Ovary (tissue), 10 donors: ENCODE measurements at places on chromosomes 5 and 9. TPM values are rescaled to one million over a fixed set of nuclear protein-coding genes. Genes with fewer than 3 reads are reported as not detected.

- peaks cover 5% of the 10 kb centered on the region for H3K4me1 ChIP-seq
- H3K4me3 ChIP-seq, result no peak overlapping the region
- no peaks in the 10 kb centered on the region for H3K27me3 ChIP-seq
- no peaks in the 10 kb centered on the region for H3K36me3 ChIP-seq
- DNase-seq, result peak; percentile 81
- no peak overlapping the region for H3K27ac ChIP-seq
Measured at GRCh38 chr9:116549061-116549664, 137.9 kb upstream of the TRIM32 start.

MLLT3 gene
- 10.5 TPM for polyA plus RNA-seq

SLC1A1 gene
- polyA plus RNA-seq, result 3.1 TPM

DNA sequence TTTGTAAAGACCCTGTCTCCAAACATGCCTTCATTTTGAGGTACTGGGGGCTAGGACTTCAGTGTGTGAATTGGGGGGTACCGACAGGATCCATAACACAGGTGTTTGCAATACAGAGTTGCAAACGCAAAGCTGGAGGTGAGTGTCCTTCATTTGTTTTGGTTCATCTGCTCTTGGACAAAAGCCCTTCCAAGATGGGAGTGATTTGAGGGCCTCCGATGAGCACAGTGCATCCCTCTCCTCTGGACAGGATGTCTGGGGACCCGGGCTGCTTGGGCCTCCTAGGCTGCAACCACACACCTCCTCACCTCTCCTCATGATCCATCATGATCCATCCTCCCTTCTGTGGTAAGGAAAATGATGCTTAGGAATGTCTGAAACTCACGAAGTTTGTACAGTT is 23.8 kb downstream of the FGD3 start:
- no peaks in the 10 kb centered on the region for H3K27me3 ChIP-seq
- H3K36me3 ChIP-seq, result no peaks in the 10 kb centered on the region
- no peaks in the 10 kb centered on the region for H3K4me1 ChIP-seq
- H3K27ac ChIP-seq, result no peak overlapping the region

RLN2 gene
- not detected for polyA plus RNA-seq

FAM78A gene
- 9.4 TPM for polyA plus RNA-seq

RORB gene
- 0.60 TPM for polyA plus RNA-seq

BRD9 gene
- polyA plus RNA-seq, result 26.3 TPM

GRCh38 chr5:96288845-96289185 is 144.2 kb downstream of the PCSK1 start:
- no peak overlapping the region for H3K27ac ChIP-seq
- H3K36me3 ChIP-seq, result no peaks in the 10 kb centered on the region
- no peak overlapping the region for H3K4me3 ChIP-seq

- no peaks in the 10 kb centered on the region for H3K27me3 ChIP-seq
- DNase-seq, result no peak
- H3K27ac ChIP-seq, result no peak overlapping the region
- H3K4me1 ChIP-seq, result no peaks in the 10 kb centered on the region
Measured at GRCh38 chr9:91720751-91721705, 229.0 kb downstream of the ROR2 start.

DNA sequence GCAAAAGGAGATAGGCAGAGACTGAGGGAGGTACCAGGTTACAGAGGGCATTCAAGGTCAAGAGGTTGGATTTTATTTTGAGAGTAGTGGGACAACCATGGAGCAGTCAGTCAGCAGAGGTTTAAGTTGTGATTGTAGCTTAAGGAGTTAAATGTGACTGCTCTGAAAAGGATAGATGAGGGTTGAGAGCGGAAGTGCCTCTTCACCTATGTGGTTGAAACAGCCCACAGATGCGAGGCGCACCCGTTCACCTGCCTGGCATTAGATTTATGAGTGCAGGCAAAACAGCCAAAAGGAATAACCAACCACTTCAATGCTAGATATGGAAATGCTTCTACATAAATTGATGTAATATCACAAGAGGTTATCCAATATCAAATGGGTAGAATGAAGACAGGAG is 8.4 kb downstream of the ZNF474 start:
- H3K27ac ChIP-seq, result no peak overlapping the region
- no peak overlapping the region for H3K4me3 ChIP-seq
- H3K4me1 ChIP-seq, result no peaks in the 10 kb centered on the region
- DNase-seq, result no peak
- H3K36me3 ChIP-seq, result no peaks in the 10 kb centered on the region

DNA sequence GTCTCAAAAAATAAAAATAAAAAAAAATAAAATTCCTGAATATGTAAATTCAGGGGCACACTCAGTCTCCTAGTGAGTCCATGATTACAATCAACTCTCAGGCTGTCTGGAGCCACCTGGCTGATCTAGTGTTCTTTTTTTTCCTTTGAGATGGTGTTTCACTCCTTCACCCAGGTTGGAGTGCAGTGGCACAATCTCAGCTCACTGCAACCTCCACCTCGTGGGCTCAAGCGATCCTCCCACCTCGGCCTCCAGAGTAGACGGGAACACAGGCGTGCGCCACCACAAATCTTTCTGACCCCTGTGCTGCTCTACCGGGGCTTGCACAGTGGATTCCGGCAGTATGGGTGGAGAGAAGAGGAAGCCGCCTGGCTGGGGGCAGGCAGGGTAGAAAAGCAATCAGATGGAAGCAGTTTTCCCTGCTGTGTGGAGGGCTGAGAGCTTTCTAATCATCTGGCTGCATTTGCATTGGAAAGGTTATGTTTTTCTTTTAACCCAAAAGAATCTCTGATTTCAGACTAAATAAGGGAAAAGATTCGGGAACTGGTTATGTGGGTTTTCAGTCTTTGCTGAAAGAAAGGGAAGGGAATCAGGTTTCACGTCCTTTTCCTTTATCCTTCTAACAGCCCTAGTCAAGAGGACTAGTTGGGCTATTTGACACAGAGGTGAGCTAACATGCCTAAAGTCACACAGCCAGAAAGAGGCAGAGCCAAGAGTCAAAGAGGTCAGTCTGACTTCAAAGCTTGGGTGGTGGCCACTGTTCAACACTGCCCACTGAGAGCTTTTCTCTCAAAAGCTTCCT is 26.3 kb upstream of the CORO2A start:
- H3K36me3 ChIP-seq, result no peaks in the 10 kb centered on the region
- H3K4me3 ChIP-seq, result no peak overlapping the region
- DNase-seq, result no peak
- H3K27ac ChIP-seq, result no peak overlapping the region

DNA sequence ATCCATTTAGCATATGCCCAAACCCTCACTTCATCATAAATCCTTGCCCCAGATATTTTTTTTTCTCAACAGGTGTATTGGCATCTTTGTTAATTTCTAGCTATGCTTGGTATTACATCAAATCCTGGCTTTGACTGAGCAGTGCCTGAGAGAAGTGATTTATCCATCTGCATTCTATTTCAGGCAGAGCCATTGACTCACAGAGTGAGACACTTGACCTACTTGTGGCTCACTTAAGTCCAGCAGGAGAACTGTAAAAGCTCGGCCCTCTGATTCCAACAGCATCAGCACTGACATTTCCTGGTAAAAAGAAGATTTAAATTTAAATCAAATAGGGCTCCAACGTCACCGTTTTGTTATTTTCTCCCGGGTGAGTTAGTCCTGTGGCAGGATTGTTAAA is 93.4 kb downstream of the PLK2 start:
- H3K4me3 ChIP-seq, result no peak overlapping the region
- H3K27ac ChIP-seq, result no peak overlapping the region
- no peaks in the 10 kb centered on the region for H3K27me3 ChIP-seq
- no peaks in the 10 kb centered on the region for H3K4me1 ChIP-seq
- H3K36me3 ChIP-seq, result no peaks in the 10 kb centered on the region

DNA sequence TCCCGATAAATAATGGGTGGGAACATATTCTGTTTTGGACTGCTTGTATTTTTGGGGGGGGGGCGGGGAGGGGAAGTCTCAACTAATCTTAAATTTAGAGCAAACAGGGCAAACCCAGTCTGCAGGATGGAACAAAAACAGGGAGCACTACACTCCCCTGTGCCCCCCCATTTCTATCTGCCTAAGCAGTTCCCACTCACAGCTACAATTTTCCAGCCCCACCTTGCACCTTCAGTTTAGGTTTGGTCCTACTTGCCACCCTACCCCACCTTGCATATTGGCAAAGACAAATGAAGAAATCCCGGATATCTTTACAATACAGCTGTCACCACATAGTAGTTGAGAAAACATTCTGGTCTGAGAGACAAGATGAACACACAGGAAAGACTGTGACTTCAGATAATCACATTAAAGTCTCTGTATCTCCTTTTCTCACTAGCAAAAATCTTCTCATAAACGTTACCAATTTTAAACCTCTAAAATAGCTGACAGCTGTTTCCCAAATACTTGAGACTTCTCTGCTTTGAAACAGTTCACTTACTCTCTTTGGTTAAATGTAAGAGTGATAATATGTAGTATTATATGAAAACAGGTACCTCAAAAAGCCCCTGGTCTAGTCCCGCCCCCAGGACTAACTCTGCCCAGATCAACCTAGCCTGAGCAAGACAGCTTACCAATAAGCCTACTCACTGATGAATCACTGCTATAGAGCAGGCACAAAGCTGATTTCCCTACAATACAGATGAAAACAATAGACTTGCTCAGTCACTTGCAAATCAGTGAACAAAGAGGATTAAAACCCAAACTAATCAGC is 5.2 kb upstream of the RAPGEF6 start:
- no peaks in the 10 kb centered on the region for H3K4me1 ChIP-seq
- DNase-seq, result no peak
- H3K27me3 ChIP-seq, result no peaks in the 10 kb centered on the region
- no peak overlapping the region for H3K27ac ChIP-seq

DNA sequence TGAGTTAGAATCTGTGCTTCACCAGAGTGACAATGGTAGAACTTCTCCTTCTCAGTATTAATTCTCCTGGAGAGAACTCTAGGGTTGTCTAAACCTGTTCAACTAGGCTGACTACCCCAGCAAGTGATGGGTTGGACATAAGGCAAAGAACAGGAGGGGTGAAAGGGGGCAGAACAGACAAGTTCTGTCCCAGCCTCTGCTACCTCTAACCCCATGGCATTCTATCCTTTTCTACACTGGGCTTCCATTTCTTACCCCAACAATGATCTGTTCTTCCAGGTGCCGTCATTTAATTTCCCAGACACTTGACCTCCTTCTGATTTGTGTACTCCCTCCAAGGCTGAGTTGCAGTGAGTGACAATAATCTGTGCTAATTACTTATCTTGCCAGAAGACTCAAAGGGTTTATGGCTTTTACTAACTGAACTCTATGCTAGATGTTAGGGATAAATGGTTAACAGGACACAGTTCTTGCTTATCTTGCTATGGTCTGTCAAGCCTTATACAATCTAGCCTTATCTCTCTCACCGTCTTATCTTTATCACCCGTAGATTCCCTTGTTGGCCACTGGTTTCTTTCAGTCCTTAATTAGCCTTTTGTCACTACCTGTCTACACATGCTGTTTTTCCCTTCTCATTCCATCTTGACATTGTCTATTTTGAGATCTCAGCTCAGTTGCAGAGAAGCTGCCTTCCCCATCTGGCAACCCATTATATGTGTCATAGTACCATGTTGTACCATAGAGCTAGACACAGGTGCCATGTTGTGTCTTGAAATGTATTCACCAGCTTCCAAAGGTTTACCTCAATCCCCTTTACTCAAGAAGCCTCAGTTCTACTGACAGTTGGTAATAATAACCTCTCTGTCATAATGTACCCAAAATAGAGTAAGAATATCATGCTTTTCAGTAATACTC is 10.0 kb upstream of the MATR3 start:
- H3K27me3 ChIP-seq, result no peaks in the 10 kb centered on the region
- no peak overlapping the region for H3K4me3 ChIP-seq
- H3K27ac ChIP-seq, result no peak overlapping the region
- no peak for DNase-seq

DNA sequence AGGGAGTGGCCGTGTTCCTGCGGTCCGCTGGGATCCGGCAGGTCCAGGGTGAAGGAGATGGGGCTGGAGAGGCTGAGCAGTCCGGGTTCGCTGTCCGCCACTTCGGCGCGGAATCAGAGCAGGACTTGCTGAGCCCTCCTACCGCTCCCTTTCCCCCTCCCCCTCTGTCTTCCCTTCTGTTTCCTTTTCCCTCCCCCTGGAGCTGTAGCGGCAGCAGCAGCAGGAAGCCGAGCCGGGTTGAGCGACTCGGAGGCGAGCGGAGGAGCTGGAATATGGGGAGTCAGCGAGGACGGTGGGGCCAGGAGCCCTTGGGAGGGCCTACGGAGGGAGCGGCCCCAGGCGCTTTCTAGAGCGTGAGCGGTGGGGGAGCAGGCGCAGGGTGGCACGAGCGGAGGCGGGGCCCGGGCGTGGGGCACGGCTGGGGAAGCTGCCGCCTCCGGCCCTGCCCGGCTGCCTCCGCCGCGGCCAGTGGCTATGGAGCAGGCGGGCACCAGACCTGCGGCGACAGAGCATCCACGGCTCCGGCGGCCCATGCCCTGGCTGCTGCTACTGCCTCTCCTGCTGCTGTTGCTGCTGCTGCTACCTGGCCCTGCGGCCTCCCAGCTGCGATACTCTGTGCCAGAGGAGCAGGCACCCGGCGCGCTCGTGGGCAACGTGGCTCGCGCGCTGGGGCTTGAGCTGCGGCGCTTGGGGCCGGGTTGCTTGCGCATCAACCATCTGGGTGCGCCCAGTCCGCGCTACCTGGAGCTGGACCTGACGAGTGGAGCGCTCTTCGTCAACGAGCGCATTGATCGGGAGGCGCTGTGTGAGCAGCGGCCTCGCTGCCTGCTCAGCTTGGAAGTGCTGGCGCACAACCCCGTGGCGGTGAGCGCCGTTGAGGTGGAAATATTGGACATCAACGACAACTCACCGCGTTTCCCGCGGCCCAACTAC is at the start of gene PCDHAC2:
Gene PCDHAC2 (plus strand): TSS at position 184 of the 933 bp plus-strand sequence. CDS start 291 bp downstream, at position 475.
- DNase-seq, result peak; percentile 21
- H3K4me3 ChIP-seq, result peak within 1 kb of the TSS; percentile 50
- H3K4me1 ChIP-seq, result peaks cover 2% of the 10 kb centered on the region
- no peaks in the 10 kb centered on the region for H3K27me3 ChIP-seq

DNA sequence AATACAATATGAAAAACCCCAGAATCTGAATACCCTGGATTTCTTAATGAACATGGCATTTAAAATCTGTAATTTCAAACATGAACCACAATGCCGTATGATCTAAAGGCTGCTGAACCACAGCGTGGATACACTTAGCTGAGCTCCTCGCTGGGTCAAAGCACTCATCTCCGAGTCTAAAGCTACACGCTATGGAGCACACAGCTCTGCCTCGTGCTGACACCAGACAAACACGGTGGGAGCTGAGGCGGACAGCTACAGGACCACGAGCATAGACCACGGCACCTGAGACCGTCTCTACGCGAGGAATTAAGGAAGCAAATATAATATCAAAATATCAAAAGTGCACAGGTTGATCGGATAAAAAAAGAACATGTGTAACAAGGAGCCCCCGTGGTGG is 42.8 kb upstream of the IPPK start:
- no peaks in the 10 kb centered on the region for H3K27me3 ChIP-seq
- DNase-seq, result no peak
- H3K36me3 ChIP-seq, result no peaks in the 10 kb centered on the region
- peaks cover 6% of the 10 kb centered on the region for H3K4me1 ChIP-seq

GRCh38 chr9:136784249-136784996 is 6.7 kb upstream of the TMEM141 start:
- no peaks in the 10 kb centered on the region for H3K27me3 ChIP-seq
- no peak for DNase-seq
- H3K4me1 ChIP-seq, result no peaks in the 10 kb centered on the region

SPATA9 gene
- polyA plus RNA-seq, result 1.0 TPM
